AML-193 (cell line): ENCODE measurements at places on chromosomes 6 and 20.

DNA sequence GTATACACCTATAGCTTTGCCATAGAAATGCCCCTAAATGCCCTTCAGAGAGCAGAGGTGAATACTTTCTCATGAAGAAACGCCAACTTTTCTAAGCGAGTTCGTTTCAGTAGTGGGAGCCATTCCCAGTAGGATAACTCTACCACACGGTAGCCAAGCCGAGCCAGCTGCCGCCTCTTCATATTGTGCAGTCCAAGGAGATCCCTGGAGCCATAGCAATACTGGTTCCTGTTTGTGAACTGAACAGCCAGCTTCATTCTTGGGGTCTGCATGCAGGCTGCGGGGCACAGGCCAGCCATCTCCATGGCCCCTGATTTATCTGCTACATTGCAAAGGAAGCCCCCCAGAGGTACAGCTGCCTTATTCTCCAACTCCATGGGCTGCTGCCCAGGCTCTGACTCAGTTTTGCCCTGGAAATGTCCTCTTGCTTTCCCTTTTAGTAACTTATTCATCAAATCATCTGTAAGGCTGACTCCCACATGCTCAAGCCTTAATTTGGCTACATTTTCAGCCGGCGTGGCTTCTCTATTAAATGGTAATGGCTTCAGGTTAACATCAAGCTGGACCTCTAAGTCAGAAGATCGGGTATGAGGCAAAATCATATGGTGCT is 12.8 kb downstream of the FASTKD5 start:
- DNase-seq = no peak

DNA sequence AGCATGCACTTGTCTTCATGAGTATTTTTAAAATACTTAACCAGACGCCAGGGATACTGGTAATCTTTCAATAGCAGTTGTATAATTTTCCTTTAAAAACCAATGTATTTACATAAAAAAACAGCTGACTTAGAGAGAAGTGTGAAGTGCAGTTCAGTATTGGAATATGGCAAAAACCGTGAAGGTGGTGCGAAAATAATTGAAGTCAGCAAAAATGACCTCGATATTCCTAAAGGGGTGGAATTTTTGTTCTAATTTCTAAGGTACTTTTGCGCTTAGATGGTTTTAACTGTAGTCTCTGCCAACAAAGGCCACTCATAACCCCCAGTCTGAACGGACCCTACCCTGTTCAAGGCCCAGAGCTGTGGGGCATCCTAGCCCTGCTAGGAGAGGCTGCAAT is 25.3 kb downstream of the GNAS-AS1 start:
- DNase-seq = no peak

- DNase-seq = no peak
Measured at GRCh38 chr20:50339466-50339901, 148.9 kb downstream of the CEBPB start.

- DNase-seq = peak; percentile 3
Measured at GRCh38 chr20:40945189-40945588, 83.4 kb upstream of the TOP1 start.

GRCh38 chr6:154359679-154360078 is 3.1 kb upstream of the IPCEF1 start:
- DNase-seq = no peak

- no peak for DNase-seq
Measured at GRCh38 chr6:75503291-75503690, 9.7 kb upstream of the FILIP1 start.

DNA sequence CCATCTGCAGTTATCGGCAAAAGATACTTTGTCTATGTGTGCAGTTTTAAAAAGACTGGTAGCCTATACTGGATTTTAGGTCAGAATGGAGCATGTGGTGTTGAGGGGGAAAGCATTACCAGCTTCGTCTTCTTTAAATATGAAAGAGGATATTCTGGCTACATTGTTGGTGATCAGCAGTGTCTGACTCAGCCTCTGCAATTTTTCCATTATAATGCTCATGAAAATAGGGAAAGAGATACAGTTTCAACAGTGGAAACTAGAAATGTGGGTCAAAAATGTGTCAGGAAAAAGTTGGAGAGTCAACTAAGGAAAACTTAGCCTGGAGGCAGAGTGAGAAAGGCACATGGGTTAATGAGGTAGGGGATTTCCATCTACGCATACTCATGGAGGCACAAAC is 45.2 kb downstream of the HDGFL1 start:
- DNase-seq = no peak

GRCh38 chr6:109143191-109143590 is 47.9 kb downstream of the CEP57L1 start:
- DNase-seq = no peak

GRCh38 chr6:6875818-6876470 is 231.8 kb upstream of the RREB1 start:
- DNase-seq = peak; percentile 53

- peak; percentile 83 for DNase-seq
Measured at GRCh38 chr6:111057074-111057752, 30.1 kb upstream of the SLC16A10 start.

GRCh38 chr6:113645986-113646385 is 211.2 kb upstream of the MARCKS start:
- no peak for DNase-seq

DNA sequence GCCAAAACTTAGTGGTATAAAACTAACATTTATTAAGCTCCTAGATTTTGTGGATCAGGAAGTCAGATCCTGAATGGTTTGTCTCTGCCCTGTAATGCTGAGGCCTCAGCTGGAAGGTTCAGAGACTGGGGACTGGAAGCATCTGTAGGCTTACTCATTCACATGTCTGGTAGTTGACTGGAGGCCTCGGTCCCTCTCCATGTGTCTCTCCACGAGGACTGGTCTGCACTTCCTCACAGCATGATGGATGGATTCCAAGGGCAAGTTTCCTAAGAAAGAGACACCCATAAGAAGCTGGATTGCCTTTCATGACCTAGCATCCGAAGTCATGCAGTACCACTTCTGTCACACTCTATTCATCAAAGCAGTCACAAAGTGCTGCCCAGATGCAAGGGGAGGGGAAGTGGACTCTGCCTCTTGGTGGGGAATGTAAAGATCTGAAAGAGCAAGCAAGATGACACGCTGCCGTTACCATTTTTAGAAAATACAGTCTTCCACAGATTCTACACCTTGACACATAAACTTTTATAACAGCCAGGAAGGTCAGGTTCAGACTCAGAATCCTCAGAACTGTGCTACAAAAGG is 17.2 kb upstream of the MDGA1 start:
- DNase-seq = no peak

DNA sequence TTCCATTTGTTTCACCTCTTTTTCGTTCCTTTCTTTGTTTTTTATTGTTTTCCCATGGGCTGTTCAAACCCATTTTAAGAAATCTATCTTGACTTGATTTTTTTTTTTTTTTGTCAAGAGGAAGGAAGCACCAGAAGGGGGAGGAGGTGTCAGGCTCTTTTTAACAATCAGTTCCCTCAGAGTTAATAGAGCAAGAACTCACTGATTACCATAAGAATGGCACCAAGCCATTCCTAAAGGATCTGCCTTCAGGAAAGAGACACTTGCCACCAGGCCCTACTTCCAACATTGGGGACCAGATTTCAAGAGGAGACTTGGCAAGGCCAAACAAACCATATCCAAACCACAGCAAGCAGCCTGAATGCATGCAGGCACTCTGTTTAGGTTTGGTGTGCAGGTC is 168.0 kb downstream of the OTOR start:
- no peak for DNase-seq

- DNase-seq = no peak
Measured at GRCh38 chr6:7770601-7771000, 44.7 kb downstream of the BMP6 start.

DNA sequence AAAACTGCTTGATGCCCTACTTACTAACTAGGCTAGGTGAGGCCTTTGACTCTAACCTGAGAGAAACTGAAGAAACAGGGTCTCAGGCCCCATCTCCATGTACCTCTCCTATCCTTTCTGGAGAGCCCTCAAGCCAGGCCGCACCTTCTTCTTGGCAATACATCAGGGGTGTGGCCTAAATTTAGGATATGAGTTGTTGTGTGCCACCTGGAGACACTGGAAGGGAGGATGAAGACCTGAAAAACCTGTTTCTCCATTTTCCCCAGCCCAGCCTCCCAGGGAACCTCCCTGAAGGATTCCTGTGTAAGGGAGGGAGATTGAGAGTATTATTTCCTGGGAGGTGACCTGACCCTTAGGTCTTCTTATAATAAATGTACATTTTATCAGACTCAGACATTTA is 3.1 kb downstream of the LY6G6D start:
- DNase-seq = no peak

GRCh38 chr6:131268303-131268702 is 133.0 kb downstream of the AKAP7 start:
- no peak for DNase-seq

DNA sequence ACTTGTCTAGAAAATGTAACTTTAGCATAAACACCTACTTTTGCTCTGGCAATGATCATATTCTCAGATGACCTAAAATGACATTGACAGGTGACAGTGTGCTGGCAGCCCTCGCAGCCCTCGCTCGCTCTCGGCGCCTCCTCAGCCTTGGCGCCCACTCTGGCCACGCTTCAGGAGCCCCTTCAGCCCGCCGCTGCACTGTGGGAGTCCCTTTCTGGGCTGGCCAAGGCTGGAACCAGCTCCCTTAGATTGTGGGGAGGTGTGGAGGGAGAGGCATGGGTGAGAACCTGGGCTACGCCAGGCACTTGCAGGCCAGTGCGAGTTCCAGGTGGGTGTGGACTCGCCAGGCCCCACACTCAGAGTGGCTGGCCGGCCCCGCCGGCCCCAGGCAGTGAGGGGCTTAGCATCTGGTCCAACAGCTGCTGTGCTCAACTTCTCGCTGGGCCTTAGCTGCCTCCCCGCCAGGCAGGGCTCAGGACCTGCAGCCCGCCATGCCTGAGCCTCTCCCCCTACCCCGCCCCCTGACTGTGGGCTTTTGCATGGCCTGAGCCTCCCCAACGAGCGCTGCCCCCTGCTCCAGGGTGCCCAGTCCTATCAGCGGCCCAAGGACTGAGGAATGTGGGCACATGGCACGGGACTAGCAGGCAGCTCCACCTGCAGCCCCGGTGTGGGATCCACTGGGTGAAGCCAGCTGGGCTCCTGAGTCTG is 17.2 kb downstream of the GSTA1 start:
- no peak for DNase-seq

DNA sequence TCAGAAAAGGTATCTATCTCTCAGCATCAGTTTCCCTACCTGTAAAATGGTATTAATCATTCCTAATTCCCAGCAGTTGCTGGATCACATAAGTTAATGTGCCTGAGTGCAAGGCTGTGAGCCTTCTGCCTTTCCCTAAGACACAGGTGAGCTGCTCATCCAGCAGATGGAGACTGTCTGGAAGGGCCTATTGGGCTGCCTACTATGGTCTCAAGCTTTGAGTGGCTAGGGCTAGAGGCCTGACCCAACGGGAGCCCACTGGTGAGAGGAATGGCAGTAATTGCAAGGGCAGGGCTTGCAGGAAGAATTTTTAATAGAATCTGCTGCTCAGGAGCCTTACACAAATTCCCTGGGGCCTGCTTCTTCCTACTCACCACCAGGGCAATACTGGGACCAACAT is 4.3 kb downstream of the KHDC1 start:
- no peak for DNase-seq

GRCh38 chr20:62618611-62619529 is 23.4 kb upstream of the SLCO4A1 start:
- DNase-seq = no peak

- DNase-seq = peak; percentile 38
Measured at GRCh38 chr6:5084781-5085647, at the start of gene PPP1R3G. TSS of gene PPP1R3G (plus strand) at chr6:5085341. CDS start at chr6:5085486, 145 bp downstream.

DNA sequence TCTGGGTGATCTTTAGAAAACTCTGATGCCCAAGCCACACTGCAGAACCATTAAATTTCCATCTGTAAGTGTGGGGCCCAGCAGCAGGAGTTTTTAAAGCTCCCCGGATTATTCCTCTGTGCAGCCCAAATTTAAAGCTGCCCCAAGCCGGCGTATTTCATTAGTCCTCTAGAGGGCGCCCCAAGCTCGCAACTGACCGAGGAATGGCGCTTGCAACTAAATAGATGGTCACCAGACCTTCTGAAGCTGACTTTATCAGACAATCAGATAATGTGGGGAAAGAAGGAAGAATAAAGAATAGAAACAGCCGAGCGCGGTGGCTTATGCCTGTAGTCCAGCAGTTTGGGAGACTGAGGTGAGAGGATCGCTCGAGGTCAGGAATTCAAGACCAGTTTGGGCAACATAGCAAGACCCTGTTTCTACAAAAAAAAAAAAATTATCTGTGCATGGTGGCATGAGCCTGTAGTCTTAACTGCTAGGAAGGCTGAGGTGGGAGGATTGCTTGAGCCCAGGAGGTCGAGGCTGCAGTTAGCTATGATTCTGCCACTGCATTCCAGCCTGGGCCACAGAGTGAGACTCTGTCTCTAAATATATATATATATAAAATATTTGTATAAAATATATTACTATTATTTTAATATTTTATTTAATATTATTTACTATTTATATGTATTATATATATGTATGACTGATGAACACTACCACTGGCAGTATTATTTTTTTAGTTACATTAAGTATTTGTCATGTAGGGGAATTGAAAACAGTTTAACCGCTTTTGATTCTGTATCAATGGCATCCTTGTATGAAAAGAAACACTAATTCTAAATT is 56.0 kb downstream of the OTOR start:
- peak; percentile 54 for DNase-seq

- DNase-seq = no peak
Measured at GRCh38 chr6:117558818-117559217, 43.5 kb downstream of the GOPC start.

GRCh38 chr20:4726710-4727397 is 5.1 kb downstream of the PRND start:
- DNase-seq = no peak

DNA sequence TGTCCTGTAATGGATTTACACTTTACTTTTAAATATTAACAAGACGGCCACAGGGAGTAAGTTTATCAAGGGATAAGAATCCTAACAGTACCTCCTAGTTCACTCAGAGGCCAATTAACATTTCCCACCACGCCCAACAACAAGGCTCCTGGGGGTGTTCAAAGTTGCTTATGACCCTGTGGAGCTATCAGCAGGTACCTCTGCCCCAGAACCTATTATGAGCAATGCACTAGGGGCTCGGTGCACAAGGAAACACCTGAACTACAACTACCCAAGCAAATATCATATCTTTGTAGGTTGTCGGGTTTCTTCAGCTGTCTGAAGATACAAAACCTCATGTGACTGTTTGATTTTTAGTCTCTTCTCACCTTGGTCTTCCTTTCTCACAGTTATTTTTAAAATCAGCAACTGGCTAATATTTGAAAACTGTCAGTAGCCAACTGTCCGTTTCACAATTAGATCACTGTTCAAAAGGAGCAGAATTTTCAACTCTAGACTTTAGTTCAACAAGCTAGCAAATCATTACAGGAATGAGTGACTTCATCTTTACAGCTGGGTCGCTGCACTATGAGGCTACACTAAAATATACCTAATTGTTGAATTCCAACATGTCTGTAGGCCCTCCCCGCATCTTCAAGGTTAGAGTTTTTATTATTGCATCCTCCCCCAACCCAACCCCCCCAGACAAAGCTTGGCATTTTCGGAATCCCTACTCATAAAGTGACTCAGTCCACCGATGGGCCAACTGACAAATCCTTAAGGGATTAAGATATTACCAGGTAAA is 38.1 kb downstream of the B4GALT5 start:
- no peak for DNase-seq

GRCh38 chr6:30192076-30192475 is 21.1 kb downstream of the TRIM26 start:
- no peak for DNase-seq

- no peak for DNase-seq
Measured at GRCh38 chr6:45942953-45943352, 72.7 kb downstream of the CLIC5 start.

GRCh38 chr6:132236744-132237143 is 164.5 kb downstream of the MOXD1 start:
- no peak for DNase-seq
